ENCODE measurements at places on chromosomes 5 and 9.

DNA sequence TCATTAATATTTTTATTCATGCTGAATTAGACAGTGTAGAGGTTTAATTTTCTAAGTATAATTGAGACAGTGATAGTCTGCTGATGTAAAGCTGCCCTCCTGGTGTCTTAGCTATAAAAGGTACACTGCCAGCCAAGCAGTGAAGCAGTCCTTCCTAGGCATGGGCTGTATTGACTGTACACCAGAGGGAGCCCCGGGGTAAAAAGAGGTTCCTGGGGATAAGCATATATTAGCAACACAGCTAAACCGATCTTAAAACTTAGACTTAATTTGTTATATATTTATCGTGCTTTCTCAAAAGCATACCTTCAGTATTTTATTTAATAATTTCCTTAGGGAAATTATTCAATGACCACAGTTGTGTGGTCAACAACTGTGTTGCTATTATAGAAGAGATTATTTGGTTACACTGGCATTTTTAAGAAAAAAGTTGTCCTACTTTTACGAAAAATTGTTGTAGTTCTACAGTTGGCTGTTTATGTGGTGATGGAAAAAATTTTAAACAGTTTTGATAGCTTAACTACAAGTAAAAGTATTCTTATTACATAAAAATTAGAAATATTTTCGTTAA is 68.8 kb downstream of the ELL2 start:
- DNase-seq: peak; percentile 44

DNA sequence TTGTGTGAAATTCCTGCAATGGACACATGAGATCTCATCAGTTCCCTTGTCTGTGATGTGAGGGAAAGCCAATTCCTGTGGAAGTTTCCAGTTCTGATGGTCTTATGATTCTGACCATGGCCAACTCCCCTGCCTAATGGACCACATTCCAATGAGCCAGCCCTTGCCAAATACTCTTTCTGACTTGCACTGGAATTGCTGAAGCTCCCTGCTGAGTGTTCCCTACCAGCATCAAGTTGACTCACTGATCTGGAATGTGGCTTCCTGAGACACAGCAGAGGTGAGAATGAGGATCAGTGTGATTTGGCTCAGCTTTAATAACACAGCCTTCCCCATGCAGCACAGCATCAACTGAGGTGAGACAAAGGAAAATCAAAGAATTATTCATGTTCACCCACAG is 427.8 kb downstream of the KDM4C start:
- DNase-seq: no peak

DNA sequence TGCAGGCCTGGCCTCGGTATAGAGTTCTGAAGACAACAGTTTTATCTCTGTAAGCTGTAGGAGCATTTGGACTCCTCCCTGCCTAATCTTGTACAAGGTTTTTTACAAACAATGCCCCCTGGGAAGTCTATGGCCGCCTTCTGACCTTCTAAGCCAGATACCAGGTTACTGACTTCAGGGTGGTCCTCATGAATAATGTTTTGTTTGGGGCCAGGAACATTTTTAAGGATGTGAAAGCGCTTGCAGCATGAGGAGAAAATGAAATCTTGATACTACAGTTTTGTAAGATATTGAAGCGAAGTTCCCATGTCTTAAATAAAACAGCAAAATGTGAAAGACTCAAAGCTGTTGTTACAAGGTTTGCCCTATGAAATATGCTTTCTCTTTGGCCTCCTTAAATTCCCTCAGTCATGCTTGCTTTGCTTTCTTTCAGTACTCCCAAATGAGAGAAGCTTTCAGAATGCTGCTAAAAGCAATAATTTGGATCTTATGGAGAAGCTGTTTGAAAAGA is 5.2 kb downstream of the ANKDD1B start:
- no peak for DNase-seq

GRCh38 chr5:40674661-40675235 is 5.0 kb upstream of the PTGER4 start:
- DNase-seq: no peak

DNA sequence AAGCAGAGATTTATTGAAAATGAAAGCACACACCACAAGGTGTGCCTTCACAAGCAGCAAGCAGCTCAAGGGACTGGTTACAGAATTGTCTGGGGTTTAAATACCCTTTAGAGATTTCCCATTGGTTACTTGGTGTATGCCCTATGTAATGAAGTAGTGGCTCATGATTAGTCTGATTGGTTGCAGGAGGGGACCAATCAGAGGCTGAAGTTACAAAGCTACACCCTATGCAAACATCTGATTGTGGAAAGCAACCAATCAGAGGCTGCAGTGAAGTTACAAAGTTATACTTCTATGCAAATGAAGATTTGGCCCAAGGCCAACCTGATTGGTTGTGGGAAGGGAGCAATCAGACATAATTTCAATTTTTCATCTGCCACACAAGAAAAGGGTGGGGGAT is 119.9 kb downstream of the C9orf152 start:
- no peak for DNase-seq

- no peak for DNase-seq
Observed at GRCh38 chr5:179497636-179498340, 52.6 kb upstream of the RUFY1 start.

DNA sequence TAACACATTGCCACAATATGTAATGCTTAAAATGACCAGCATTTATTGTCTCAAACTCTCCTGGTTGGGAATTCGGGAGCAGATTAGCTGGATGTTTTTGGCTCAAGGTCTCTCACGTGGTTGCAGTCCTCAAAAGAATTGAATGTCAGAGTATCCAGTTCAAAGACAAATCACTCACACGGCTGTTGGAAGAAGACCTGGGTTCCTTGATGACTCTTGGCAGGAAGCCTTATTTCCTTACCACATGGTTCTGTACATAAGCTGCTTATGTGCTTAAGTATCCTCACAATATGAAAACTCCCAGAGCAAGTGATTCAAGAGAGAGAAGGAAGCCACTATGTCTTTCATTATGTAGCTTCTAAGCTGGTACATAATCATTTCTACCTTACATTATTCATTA is 230.3 kb upstream of the PTPRD start:
- no peak for DNase-seq

DNA sequence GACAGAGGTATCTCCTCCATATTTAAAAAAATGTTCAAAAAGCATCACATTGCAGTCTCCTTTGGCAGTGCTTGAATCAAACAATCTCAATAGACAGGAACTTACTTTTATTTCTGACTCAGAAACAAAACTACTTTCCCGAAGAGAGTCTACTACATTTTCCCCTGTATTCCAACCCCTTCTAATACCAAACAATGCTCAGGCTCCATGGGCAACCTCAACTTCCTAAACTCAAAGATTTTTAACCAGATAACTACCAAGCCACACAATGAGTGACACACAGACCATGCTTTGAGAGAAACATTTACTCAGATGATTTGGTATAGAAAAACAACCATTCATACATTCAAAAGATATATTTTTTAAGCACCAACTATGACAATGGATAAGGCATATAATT is 70.5 kb downstream of the APBA1 start:
- DNase-seq: no peak

DNA sequence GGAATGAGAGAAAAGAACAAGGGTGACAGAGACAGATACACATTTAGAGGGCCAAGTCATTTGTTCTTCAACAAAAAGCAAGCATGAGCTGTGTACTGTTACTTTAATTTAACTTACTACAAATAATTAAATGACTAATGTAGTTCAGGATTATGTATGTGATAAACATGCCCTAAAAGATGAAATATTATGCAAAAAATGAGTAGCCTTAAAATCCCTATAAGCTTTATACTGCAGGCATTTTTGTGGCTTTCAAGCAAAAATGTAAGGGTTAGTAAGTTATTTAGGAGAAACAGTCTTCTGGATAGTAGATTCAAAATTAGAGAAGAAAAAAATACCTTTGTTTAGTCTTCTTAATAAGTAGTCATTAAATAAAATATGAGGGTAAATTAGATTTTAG is 431.2 kb downstream of the CSNK1G3 start:
- no peak for DNase-seq

- no peak for DNase-seq
Observed at GRCh38 chr5:160537940-160538339, 116.3 kb downstream of the PTTG1 start.

Data from transverse colon (tissue), 4 donors.